ENCODE measurements at places on chromosomes 7 and 10.

- no peak for DNase-seq
Observed at GRCh38 chr10:4033341-4033896, 248.4 kb upstream of the KLF6 start.

DNA sequence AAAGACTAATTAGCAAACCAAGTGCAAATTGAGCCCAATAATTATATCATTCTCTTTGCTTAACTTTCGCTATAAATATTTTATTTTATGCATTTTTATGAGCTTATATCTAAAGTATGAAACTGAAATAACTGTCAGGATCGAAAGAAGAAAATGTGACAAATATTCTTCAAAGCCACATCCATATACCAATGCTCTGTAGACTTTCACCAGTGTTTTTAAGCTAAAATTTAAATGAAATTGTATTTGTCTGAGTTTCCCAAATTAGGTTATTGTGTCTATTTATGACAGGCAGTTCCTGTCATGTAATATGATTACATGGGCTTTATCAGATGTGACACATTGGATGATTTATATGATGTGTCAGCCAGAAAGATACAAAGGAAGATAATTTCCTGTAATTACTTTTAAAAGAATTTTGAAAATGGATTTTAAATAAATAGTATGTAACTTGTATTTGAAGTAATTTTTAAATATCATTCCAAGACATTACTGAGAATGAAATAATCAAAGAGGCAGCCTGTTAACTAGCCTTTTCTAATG is 317.9 kb upstream of the KLF6 start:
- no peak for DNase-seq

GRCh38 chr10:129278686-129279085 is 188.4 kb upstream of the MGMT start:
- no peak for DNase-seq

- DNase-seq: no peak
Observed at GRCh38 chr10:20760460-20760859, 136.7 kb downstream of the NEBL start.

Measured in central memory CD4-positive, alpha-beta T cell (primary cell).